Spleen (tissue), 13 donors: ENCODE measurements at places on chromosomes 6 and 20. TPM values are rescaled to one million over a fixed set of nuclear protein-coding genes. Genes with fewer than 3 reads are reported as not detected.

The MCHR2 gene
- polyA plus RNA-seq, result not detected

The LY6G6C gene
- not detected for polyA plus RNA-seq

The NUS1 gene
- 16.9 TPM for polyA plus RNA-seq

The PKHD1 gene
- polyA plus RNA-seq, result not detected

The CBLN4 gene
- polyA plus RNA-seq, result not detected
